ENCODE measurements at places on chromosomes 7 and 10. TPM values are rescaled to one million over a fixed set of nuclear protein-coding genes. Genes with fewer than 3 reads are reported as not detected.

DNA sequence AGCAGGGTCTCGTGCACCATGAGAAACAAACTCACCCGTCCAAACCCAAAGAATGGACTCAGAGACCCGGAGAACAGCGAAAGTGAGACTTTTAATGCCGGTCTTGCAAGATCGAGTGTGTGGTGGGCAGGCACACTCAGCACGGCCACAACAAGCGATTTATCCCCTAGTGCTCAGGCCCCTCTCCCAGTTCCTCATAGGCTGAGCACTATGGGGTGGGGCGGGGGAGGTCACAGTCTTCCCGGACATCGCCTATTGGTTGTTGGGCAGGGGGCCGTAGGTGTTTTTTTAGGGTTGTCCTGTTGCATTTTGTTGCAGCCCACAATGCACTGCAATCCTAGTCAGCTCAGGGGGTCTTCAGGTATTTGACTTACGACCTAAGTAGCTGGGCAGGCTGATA, 608.3 kb upstream of the FOXK1 start:
- DNase-seq: no peak

DNA sequence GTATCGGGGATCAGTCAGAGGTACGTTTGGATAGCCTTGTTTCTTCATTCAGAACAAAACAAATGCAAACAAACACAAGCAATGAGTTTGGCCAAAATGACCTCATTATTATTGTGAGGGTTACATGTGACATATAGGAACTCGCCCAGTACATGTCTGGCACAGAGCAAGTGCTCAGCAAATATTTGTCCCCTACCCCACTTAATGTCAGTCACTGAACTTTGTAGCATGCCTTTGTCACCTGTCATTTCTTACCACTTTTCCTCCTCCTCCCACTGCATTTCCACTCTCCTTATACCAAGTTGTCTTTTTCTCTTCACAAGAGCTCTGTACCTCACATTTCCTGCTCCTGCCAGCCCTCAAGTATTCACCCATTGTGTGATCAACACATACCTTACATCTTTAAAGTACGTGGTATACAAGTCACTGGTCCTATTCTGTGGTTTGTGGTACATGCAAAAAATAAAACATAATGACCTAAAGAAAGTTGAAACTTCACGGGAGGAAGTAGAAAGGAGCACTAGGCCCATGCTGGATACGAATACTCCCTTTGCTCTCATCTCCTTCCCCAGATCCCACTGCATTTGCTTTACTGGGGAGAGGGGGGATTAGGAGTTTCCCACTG, 236.0 kb downstream of the INHBA start:
- no peak for DNase-seq

Gene RPP30
- total RNA-seq: 5.8 TPM

DNA sequence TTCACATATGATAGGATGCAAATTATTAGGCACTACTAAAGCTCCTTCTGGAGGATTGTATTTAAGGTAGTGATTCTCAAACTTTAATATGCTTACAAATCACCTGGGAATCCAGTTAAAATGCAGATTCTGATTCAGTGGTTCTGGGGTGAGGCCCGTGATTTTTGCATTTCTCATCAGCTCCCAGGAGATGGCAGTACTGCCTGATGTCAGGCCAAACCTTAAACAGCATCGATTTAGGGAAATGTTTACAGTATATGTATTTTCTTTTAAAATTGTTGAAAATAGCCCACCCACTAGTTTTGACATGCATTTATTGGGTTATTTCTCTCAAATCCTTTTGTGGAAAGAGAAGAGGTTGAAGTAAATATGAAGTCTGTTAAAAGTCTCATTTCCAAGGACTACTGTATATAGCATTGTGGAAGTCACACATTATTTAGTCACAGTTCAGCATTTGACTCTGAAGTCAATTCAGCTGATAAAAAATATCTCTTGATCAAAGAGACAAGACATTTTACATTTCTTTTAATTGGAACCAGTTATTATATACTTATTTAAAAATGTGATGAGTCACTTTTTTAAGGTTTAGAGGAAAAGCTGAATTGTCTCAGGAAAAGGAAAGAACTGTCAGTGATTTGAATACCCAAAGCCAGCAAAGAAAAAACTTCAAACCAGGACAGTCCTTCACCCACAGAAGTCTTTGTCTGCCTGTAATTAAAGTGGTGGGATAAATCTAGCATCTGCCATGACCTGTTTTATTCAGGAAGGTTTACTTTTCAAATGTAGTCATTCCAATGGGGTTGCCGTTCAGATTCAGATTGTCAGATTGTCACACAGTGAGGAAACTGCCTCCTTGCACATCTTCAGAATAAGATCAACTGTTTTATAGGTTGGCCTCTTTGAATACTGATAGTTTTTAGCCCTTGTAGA, 21.1 kb upstream of the HBP1 start:
- no peak for DNase-seq

DNA sequence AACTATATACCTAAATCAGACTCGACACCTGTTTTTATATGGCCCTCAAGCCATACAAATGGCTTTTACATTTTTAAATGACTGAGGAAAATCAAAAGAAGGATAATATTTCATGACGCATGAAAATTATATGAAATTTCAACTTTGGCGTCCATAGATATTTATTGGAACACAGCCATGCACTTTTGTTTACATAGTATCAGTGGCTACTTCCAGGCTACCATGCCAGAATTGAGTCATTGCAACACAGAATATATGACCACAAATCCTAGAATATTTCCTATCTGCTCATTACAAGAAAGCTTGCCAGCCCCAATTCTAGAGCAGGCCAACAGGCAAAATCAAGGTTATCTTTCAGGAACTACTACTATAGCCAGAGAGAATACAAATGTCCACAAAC, 29.3 kb downstream of the AFAP1L2 start:
- peak; percentile 33 for DNase-seq

Gene RELN
- 0.79 TPM for total RNA-seq

Gene ZSWIM8
- 20.7 TPM for total RNA-seq

DNA sequence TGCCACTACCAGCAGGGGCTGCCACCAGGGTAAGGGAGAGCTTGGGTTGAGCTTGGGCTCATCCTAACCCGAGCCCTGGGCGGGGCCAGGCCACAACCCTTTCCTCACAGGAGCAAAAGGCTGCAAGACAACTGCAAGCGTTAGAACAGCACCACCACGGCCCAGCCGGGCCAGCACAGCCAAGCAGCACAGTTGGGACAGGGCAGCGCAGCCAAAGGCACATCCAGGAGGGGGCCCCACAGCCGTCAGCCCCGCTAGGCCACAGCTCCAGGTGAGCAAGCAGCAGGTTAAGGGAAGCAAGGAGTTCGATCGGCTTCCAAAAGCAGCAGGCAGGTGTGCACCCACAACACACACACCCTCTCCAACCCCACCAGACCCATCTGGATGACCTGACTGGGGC, 7.0 kb upstream of the NDST2 start:
- DNase-seq: no peak
